Activated T-helper 2 cell treated with anti-CD3 and anti-CD28 coated beads, Interferon-gamma antibody, Interleukin-2, Interleukin-4, amounts not matched to agents 10 μg/mL and 5 μg/mL and 100 μg/mL, durations not matched to agents 14 hours and 24 hours and 36 hours (primary cell): ENCODE measurements at places on chromosomes 2 and 18.

DNA sequence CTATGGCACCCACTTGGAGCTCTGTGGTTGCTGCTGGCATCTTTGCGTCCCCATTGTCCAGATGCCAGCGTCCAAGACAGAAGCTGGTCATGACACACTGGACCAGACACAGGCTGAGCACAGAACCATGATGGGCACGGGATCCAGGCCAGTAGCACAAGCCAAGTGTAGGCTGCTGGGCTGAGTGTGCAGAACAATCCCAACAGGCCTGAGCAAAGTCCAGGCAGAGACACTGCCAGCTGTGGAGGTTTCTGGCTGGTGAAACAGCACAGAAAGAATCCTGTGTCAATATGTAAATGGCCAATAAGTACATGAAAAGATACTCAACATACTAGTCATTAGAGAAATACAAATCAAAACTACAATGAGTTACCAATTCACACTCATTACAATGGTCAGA is 705.4 kb downstream of the METTL4 start:
- DNase-seq, result no peak

DNA sequence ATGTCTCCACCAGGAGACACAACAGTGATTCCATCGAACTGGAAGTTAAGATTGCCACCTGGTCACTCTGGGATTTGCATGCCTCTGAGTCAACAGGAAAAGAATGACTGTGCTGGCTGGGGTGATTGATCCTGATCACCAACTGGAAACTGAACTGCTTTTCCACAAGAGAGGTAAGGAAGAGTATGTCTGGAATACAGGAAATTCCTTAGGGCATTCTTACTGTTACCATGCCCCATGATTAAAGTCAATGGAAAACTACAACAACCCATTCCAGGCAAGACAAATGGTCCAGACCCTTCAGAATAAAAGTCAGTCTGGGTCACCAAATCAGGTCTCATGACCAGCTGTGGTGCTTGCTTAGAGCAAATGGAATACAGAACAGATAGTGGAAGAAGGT is 12.0 kb upstream of the DDX1 start:
- no peak for DNase-seq

DNA sequence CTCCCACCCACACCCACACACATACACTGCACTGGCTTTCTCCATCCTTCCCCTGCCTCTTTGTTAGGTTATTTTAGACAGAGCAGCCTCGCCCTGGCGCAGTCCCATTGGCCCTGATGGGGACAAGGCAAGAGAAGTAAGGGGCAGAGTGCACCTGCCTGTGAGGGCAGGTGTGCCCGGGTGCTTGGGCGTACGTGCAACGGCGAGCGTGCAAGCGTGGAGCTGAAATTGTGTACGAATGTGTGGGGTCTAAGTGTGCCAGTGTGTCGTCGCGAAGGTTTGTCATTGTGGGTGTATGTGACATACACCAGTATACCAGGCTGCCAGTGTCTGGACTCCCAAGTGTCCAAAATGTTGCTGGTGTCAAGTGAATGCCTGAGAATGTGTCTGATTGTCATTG is 544 bp downstream of the LRATD1 start:
- DNase-seq, result no peak

- no peak for DNase-seq
These were observed 102.3 kb downstream of the OSR1 start for GRCh38 chr2:19256121-19256601.

DNA sequence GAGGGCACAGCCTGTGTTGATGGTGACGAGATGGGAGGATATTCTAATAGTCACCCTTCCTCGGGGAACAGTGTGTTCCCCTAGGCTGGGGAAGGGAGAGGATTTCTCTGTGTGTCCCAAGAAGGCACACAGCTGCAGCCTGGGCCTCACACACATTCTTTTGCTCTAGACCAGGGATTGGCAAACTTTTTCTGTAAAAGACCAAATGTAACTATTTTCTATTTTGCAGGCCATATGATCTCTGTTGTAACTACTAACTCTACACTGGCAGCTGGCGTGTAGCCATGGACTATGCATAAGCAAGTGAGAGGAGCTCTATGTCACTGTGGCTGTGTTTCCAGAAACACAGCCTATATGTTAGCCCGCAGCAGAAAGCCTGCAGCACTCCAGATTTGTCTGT is 65.8 kb downstream of the ARHGAP28 start:
- no peak for DNase-seq
